Inflammatory macrophage treated with lipopolysaccharide for 1 hour (primary cell): ENCODE measurements at places on chromosomes 12 and 14.
A peak's percentile ranks its signal among the peaks of the same experiment; 100 is the strongest.

- DNase-seq: no peak
Observed at GRCh38 chr14:53537422-53538315, 384.5 kb upstream of the DDHD1 start.

GRCh38 chr14:56138928-56139327 is 20.7 kb downstream of the PELI2 start:
- no peak for DNase-seq

GRCh38 chr14:89621009-89621421 is 204.0 kb upstream of the FOXN3 start:
- no peak for DNase-seq

DNA sequence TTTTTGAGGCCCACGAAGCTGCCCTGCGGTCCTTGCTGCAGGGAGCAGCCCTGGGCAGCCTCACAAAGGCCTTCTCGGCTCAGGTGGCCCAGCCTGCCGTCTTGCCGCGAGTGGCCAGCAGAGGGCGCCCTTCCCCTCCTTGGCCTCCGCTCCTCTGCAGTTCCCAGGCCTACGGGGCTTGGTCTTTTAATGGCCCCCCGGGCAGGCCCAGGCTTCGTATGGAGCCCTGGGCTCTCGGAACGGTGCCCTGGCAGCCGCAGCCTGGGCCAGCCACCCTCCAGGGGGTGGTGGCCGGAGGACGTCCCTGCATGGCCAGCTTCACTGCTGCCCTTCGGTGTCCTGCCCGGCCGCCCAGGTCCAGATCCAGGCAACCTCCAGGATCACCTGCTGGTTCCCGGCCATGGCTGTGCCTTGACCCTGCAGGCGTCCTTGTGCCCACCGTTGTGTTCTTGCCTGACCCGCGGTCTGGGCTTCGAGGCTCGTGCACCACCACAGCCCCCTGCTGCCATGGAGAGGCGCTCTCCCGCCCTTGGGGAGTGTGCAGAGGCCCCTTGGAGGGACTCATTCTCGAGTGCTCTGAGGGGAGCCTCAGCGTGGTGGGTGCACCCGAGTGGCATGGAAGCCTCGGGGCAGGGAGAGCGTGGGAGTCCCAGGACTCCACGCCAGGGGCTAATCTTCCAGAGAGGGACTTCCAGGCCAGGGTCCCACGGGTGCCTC is 9.4 kb downstream of the ASPG start:
- peak; percentile 69 for DNase-seq

- no peak for DNase-seq
Observed at GRCh38 chr12:132259364-132259871, 70.0 kb downstream of the GALNT9 start.

- no peak for DNase-seq
Observed at GRCh38 chr12:117596968-117597367, 235.5 kb upstream of the NOS1 start.

- no peak for DNase-seq
Observed at GRCh38 chr12:77122236-77122635, 56.9 kb upstream of the E2F7 start.

DNA sequence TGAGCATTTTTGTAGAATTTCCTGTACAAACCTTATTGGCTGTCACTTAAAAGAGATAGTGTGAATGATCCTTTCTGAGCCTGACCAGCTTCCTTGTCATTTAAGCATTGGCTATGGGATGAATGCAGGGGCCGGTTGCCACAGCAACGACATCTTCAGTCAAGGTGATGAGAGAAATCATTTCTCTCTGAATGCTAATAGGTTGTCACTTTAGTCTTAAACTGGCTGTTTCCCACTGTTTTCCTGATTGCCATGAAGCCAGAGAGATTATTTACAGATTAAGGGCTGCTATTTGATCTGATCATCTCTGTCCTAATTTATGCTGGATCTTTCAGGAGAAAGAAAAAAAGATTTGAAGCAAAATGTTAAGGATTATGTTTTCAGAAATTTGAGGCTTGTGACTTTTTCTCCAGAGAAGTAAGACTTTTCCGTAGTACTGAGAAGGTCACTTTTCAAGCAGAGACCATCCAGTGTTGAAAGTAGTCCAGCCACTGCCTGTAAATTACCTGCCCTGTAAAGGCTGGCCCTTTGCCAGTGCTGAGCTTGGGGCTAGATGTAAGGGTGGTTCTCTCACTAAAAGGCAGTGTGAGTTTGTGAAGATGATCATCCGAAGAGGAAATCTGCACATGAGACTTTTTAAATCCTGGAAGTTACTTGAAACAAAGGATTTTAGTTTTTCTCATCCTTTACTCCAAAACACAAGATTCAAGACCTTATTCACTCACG is 235.6 kb downstream of the DACT1 start:
- DNase-seq: no peak

GRCh38 chr14:90276646-90277367 is 20.5 kb downstream of the PSMC1 start:
- peak; percentile 96 for DNase-seq

DNA sequence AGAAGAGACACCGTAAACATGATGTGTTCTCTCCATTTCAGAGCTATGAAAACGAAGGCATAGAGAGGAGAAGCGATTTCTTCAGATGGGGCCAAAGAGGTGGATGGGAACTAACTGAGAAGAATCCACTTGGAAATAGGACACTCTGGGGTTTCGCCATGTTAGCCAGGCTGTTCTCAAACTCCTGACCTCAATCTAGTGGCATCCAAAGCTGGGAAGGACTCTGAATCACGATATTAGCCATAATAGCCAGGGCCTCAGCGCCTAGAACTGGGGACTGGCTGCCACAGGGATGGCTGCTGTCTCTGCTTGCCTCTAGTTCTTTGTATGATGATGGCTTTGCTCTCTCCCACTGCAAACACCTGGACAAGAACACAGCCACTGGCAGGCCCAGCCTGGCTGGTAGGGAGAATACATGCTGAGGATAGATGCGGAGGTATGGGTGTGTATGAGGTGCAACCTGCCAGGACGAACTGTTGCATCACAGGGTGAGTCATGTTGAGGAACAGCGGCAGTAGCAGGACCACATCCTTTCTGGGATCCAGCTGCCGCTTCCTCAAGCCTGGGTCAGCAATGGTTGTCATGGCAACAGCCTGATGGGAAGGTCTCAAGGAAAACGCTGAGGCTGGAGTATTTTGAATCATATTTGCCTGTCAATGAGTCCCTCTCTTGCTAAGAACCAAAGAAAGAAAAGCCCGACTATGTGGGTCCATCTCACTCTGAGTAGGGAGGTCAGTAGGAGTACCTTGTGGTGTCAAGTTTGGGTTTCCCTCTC is 31.1 kb downstream of the CCDC177 start:
- peak; percentile 62 for DNase-seq

GRCh38 chr12:117192057-117192456 is 1.8 kb upstream of the FBXO21 start:
- no peak for DNase-seq

DNA sequence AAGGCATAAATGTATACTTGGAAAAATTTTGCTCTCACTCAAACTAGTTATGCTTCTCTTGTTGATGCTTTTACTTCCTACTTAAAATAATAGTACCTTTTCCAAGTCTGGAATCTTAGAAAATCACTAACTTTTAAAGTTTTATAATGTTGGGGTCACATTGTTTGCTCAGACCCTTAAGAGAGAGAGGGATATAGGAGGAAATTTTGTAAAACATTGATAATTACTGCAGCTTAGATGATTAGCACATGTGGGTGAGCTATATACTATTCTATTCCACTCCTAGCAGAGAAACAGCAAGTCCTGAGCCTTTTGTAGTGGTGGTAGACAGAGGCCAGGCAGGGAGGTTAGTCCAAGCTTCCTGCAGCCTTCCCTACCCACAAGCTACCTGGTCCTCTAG is 13.4 kb downstream of the EID3 start:
- DNase-seq: no peak

DNA sequence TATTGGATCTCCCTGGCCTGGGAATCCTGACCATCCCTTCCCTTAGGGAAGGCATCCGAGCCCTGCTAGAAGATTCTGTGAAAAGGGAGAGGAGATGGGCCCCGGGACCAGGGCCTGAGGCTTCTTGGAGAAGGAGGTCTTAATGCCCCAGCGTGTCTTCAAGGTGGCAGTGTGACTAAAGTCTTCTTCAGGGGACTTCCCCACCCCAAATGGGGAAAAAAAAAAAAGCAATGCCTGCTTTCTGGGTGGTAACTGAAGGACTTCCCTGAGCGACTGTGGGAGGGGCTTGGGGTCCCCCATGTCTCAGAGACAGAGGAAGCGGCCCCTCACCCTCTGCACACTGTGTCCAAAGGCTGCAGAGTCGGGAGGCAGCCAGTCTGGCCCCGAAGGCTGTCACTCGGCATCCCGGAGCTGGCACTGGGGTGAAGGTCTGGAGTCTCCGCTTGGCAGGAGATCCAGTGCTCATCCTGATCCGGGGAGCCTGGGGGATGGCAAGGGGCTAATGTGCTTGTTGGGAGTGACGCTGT is 7.8 kb upstream of the PGF start:
- peak; percentile 7 for DNase-seq

- no peak for DNase-seq
Observed at GRCh38 chr14:77106666-77107065, 8.6 kb downstream of the CIPC start.

DNA sequence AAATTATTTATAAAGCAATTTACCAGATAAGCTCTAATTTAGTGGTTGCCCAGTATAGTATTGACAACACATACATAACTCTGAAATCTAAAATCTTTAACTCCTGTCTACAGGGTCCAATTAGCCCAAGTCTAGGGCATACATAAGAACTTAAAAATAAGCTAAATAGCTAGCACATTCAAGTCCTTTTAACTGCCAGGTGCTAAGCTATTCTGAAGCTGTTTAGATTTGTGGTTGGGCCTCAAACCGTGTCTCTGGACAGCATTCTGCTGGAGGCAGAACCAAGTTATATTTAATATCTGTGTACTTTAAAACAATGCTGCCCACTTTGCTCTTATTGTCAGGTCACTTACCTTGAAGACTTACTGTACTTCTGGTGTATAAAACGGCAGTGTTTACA is 19.0 kb downstream of the RPS6KA5 start:
- no peak for DNase-seq

GRCh38 chr12:6765634-6766581 is at the start of gene PTMS:
Gene PTMS, plus strand, starts transcription at chr12:6766363. Its CDS starts 343 bp downstream, at chr12:6766706.
- peak; percentile 42 for DNase-seq

GRCh38 chr12:59689776-59690175 is 93.9 kb downstream of the SLC16A7 start:
- no peak for DNase-seq

DNA sequence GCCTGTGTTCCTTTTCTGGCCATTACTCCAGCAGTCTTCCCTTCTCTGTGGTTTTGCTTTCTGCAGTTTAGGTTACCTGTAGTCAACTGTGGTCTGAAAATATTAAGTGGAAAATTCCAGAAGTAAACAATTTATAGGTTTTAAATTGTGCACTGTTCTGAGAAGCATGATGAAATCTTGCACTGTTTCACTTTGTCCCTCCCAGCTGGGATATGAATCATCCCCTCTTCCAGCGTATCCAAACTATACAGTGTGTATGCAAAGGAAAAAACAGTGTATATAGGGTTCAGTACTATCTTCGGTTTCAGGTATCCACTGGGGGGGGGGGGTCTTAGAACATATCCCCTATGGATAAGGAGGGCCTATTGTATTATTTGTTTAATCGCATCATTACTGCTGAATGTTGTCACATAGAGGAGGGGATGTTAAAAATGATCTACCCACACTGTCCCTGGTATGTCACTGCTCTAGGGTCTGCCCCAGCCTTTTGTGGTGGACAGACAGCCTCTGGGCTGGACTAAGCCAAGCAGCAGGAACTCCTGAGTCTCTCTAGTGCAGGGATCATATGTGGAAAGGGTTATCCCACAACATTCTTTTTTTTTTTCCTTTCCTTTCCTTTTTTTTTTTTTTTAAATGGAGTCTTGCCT is 109.1 kb upstream of the MAX start:
- peak; percentile 54 for DNase-seq

GRCh38 chr12:66624806-66625205 is 54.1 kb downstream of the GRIP1 start:
- peak; percentile 16 for DNase-seq

GRCh38 chr12:16520328-16520727 is 85.6 kb downstream of the LMO3 start:
- no peak for DNase-seq

- DNase-seq: peak; percentile 39
Observed at GRCh38 chr14:53152184-53152886, 788 bp downstream of the DDHD1 start.

DNA sequence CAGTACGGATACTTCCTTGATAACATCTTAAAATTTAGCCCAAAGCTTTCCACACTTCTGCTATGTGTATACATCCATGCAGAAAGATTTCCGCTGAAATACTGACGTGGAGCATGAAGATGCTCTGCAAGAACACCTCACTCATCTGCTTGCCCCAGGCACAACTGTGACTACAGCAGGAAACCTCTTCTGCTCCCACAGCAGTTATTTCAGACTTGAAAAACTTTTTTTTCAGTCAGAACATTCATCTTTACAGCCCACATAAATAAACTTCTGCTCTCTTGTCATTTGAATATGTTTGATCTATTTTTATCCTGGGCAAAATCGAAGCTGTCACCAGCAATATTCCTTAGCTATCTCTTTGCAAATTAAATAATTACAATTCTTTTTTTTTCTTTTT is 6.8 kb upstream of the LRIG3 start:
- no peak for DNase-seq
